NCI-H1694 treated with DMSO at 0.1 percent for 48 hours (cell line): ENCODE measurements at places on chromosomes 7 and 10.

DNA sequence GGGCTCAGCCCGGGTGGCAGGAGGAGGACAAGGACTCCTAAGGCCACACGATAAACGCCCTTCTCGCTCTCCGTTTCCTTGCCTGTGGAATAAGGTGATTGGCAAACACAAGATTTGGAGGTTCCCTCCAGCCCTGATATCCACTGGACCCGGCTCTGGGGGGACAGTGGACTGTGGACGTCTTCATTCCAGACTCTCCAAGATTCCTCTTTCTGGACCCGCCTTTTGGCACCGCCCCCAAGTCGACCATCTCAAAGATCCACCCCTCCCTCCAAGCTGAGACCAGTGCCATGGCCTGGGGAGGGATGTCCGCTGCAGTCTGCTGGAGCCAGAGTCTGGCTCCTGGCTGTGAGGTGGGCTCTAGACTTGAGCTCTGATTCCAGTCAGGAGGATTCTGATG lies 23.6 kb downstream of the ZNF783 start:
- DNase-seq = no peak

GRCh38 chr7:24457219-24457558 lies 116.1 kb upstream of the PALS2 start:
- DNase-seq = no peak

DNA sequence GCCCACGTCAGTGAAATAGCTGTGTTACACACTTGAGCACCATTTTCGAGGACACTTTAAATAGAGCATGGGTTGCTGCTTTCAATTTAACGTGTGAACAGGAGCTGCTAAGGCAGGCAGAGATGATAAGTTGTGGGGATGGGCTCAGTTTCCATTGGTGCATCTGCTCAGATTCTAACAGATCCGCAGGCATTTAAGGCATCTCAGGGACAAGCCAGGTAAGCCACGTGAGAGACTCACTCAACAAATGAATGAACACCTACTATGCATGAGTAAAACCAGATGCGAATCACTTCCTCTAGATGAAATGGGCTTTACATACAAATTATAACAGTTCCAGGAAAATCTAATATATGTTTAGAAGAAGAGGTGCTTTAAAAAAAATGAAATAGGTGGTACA lies 34.6 kb downstream of the PLXNA4 start:
- no peak for DNase-seq

- no peak for DNase-seq
Measured at GRCh38 chr7:43204081-43204480, 91.6 kb downstream of the HECW1 start.

GRCh38 chr7:104784686-104785085 lies 229.3 kb upstream of the KMT2E start:
- DNase-seq = no peak

GRCh38 chr7:148787571-148788295 lies 89.0 kb downstream of the CUL1 start:
- no peak for DNase-seq

- no peak for DNase-seq
Measured at GRCh38 chr10:122265896-122266295, 5.2 kb upstream of the BTBD16 start.

- no peak for DNase-seq
Measured at GRCh38 chr7:31096877-31097258, 44.8 kb downstream of the ADCYAP1R1 start.

DNA sequence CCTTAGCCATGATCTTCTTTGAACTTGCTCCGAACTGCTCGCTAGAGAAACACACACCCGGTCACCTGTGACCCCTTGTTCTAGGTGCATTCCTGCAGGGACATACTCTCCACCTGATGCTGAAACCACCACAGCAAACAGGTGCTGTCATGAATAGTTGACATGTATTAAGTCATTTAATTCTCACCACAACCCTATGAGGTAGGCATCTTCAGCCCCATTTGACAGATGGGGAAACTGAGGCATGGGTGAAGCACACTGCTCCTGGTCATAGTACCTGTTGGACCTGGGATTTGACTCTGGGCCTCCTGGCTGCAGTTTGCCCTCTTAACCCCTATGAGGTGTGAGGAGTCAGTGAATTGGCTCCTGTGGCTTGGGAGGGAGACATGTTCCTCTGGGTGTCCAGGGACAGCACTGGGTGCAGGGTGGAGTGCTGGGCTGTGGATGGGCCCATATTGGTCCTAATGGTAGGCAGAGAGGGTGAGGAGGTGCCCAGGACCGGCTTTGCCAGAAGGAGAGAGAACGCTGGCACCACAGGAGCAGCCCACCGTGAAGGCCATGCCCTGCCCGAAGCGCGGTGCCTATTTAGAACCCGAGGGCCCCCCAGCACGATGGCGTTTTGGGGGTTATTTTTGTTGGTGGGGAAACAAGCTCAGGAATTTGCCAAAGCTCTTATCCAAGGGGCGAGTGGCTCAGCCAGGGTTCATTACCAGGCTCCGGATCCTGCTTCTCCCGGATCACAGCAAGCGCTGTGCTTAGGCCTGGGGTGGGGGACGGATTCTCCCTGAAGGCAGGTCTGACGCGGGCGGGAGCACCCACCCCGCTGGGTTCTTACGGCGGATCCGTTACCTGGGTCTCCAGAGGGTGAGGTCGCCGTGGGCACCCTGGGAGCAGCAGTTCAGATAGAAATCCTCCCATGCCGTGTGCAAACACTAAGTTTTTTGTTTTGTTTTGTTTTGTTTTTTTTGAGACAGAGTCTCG lies 52.3 kb downstream of the GLRX3 start:
- DNase-seq = no peak

DNA sequence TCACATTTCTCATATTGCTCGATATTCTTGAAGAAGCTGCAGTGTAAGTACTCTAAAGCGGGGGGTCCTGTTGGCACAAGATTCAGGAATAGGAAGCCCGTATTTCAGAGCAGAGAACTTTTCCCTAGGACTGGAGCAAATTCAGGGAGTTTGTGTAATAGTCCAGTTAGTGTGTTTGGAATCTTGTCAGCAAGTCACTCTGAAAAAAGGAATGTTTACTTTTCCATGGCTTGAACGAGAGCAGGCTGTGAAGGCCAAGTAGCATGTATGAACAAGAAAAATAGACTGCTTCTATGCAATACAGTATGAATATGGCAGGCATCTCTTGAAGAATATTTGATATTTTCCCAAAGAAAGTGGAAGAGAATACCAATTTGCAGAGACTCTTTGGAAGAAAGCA lies 39.8 kb downstream of the CDC123 start:
- DNase-seq = no peak

GRCh38 chr10:77564731-77565589 lies 72.6 kb downstream of the KCNMA1 start:
- DNase-seq = no peak

- DNase-seq = no peak
Measured at GRCh38 chr7:131057015-131057793, 270.5 kb upstream of the MKLN1 start.

- DNase-seq = no peak
Measured at GRCh38 chr10:128416231-128416630, 290.0 kb upstream of the MKI67 start.

- DNase-seq = peak; percentile 74
Measured at GRCh38 chr10:60816628-60817397, 38.5 kb downstream of the CDK1 start.

DNA sequence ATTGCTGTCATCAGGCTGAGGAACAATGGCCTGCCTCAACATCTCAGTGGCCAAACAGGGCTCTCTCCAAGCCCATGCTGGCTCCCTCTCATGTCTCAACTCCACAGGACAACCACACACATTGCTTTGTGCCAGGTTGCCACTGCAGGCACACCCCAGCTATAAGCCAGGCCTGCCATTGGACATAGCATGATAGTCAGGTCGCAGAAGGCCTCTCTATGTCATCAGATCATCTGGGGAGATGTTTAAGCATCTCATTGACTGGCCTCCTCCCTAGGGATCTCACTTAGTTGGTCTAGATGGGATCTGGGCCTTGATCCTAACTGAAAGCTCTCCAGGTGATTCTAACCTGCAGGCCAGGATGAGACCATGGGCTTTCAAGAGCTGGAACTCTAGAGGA lies 257.2 kb downstream of the GRID1 start:
- no peak for DNase-seq

- DNase-seq = no peak
Measured at GRCh38 chr10:128697437-128697836, 571.2 kb upstream of the MKI67 start.

DNA sequence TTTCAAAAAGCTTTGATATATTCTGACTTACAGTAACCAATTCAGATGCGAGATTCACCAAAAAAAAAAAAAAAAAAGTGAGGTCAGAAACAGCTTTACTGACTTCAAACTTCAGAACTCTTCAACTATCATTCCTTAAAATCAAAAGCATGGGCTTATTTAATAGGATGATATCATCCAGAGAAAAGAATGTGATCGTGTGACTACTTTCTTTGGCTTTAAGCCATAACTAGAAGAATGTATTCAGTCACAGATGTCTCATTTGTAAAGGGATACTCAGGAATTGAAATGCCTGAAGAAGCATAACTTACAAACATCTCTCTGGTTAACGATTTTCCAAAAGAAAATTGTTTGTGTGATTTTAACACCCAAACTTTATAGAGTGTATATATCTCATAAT lies 11.5 kb downstream of the TPK1 start:
- DNase-seq = no peak

GRCh38 chr7:105958012-105958411 lies 5.1 kb upstream of the CDHR3 start:
- DNase-seq = no peak

- DNase-seq = no peak
Measured at GRCh38 chr7:135965602-135966001, 11.6 kb downstream of the MTPN start.

DNA sequence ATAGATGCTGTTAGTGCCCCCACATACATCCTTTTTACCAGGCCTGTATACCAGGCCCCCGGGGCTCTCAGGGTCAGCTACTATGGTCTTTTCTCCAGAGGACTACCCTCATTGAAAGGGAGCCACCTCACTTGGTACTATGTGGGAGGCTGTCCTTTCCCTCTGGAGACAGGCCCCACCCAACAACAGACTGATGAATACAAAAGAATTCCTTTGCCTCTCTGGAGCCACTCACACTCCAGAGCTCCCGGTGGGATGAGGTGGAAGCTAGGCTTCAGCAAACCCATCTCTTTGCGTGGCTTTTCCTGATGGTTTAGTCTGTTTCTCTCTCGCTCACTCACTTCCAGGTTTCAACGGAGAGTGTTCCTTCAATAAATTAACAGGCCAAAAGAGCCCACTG lies 30.3 kb downstream of the ANKMY2 start:
- no peak for DNase-seq
